Heart right ventricle (tissue), 16 donors: ENCODE measurements at places on chromosomes 5 and 9. TPM values are rescaled to one million over a fixed set of nuclear protein-coding genes. Genes with fewer than 3 reads are reported as not detected.

The DDX4 gene
- total RNA-seq, result not detected

The PTGER4 gene
- 12.3 TPM for total RNA-seq

The KIAA1958 gene
- 3.0 TPM for total RNA-seq

The PDE6A gene
- total RNA-seq, result 0.17 TPM

The PHF24 gene
- total RNA-seq, result 0.46 TPM

The IFNA6 gene
- not detected for total RNA-seq

The MEF2C gene
- 59.9 TPM for total RNA-seq

The BOD1 gene
- 37.6 TPM for total RNA-seq

The CCNI2 gene
- not detected for total RNA-seq

The INSL6 gene
- total RNA-seq, result not detected

The GOLM1 gene
- 3.0 TPM for total RNA-seq

The SEMA4D gene
- total RNA-seq, result 22.1 TPM

The NUP214 gene
- total RNA-seq, result 27.1 TPM

The REXO4 gene
- 20.8 TPM for total RNA-seq

The LARP1 gene
- 170 TPM for total RNA-seq

The TUT7 gene
- 12.7 TPM for total RNA-seq

The CRHBP gene
- total RNA-seq, result 2.7 TPM

The TCF7 gene
- 1.8 TPM for total RNA-seq

The LHX3 gene
- not detected for total RNA-seq

The OR1J2 gene
- not detected for total RNA-seq
